NCI-H1105 treated with DMSO at 0.1 percent for 48 hours (cell line): ENCODE measurements at places on chromosomes 7 and 10.

GRCh38 chr10:111004016-111004415 lies 72.8 kb upstream of the ADRA2A start:
- DNase-seq: no peak

DNA sequence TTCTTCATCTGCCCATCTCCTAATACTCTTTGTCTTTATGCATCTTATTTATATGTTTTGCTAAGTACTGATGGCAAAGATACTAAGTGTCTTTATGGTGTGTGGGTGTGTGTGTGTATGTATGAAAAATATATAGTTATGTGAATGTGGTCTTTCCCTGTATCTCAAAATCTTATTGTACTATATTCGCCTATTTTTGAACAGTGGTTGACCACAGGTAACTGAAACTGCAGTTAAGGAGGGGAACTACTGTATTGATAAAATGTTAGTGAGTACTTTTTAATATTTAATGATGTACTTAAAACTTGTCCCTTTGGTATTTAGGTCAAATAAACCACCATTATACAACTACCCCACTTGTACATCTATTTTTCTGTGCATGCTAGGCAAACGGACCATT lies 85.9 kb downstream of the ADD3 start:
- DNase-seq: no peak

- DNase-seq: no peak
Measured at GRCh38 chr10:43204943-43205671, 61.8 kb downstream of the RASGEF1A start.

DNA sequence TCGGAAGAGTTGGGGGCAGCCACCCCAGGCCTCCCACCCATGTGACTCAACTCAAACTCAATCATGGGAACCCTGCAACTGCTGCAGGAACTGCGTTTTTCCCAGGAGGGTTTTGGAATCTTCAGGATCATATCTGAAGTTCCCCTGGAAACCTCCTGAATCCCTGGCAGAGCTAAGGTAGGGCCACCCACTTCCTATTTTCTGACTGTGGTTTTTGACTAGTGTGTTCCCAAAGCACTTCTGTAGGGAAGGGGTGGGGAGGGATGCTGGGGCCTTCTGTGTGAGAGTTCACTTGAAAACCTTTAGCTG lies 127.6 kb upstream of the UNC5B start:
- DNase-seq: no peak

- peak; percentile 7 for DNase-seq
Measured at GRCh38 chr10:12350167-12350872, 973 bp downstream of the CAMK1D start.

GRCh38 chr7:146255609-146256008 lies 139.0 kb downstream of the CNTNAP2 start:
- DNase-seq: no peak

DNA sequence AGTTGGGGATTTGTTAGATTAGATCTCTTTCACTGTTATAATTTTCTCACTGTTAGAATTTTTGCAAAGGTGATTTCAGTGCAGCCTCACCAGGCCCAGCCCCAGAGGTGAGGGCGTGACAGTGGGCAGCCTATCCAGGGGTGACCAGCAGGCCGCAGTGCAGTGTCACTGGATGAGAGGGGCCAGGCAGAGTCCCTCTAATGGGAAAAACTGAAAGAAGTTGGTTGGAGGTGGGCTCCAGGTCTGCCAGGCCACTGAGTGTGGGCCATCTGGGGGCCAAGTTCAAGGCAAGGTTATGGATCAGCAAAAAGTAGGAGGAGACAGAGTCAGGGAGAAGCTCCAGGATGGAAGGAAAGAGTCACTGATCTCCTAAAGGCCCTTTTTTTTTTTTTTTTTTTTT lies 90.5 kb upstream of the SDK1 start:
- DNase-seq: no peak

GRCh38 chr7:70655694-70656093 lies 476.2 kb upstream of the GALNT17 start:
- no peak for DNase-seq

DNA sequence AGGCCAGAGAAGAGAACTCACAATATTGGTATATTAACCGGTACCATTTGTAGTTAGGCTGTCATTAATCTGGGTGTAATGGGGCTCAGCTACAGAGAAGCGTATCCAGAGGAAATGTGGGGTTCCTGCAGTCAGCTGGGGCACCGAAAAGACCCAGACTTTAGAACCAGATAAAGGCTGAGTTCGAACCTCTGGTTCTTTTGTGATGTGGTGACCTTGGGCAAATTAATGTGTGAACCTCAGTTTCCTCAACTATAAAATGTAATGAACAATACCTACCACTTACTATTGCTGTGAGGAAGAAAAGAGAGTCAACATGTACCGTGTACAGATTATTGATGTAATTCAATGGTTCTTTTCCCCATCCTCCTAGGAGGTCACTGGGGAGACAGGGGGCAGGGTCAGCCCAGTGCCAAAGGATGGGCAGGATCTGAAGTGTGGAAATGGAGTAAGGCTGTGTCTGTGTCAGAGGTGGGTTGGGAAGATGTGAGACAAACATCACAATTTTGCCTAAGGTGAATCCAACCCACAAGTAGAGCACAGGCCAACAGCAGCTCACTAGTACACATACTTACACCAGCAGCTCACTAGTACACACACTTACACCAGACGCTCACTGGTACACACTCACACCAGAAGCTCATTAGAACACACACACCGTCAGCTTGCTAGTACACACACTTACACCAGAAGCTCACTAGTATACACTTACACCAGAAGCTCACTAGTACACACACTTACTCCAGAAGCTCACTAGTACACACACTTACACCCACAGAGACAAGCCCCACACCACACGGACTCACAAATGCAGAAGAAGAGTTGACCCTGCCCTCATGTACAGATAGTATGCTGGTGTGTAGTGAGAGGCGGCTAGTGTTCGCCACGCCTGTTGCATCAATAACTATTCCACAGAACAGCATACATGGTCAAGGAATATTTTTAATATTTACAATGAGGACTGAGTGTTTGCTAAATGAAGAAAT lies 28.0 kb downstream of the PRSS2 start:
- DNase-seq: no peak

- no peak for DNase-seq
Measured at GRCh38 chr10:31930023-31930751, 1.6 kb upstream of the ARHGAP12 start.

GRCh38 chr10:103479135-103479534 lies at the start of gene CALHM3:
Gene CALHM3 (minus strand): TSS chr10:103479240. CDS start chr10:103479032, 208 bp downstream.
- DNase-seq: no peak

GRCh38 chr7:141956084-141956483 lies 9.3 kb upstream of the CLEC5A start:
- DNase-seq: no peak

DNA sequence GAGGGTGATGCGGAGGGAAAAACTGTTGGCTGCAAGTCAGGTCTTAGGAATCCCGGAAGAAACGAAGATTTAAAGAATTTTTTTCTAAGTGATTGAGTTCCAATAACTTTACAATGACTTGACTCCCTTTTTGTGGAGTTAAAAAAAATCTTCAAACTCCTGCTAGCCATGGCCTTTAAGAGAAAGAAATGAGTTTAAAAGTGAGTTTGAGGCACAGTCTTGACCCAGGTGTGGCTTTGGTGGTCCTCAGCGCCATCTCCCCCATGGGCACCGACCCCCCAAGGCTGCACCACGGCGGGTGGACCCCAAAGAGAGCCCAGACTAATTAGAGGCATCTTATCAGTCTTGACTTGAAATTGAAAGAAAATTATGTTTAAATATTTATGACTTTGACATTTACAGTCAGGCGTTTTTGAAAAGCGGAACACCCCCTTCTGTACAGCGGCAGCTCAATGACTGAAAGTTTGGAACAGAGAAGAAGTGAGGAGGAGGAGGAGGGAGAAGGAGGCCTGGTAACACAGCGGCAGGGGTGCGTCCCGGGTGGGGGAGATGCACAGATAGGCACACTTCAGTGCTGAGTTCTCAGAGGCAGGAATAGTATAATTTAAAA lies 349.6 kb downstream of the DNAJB6 start:
- DNase-seq: no peak

DNA sequence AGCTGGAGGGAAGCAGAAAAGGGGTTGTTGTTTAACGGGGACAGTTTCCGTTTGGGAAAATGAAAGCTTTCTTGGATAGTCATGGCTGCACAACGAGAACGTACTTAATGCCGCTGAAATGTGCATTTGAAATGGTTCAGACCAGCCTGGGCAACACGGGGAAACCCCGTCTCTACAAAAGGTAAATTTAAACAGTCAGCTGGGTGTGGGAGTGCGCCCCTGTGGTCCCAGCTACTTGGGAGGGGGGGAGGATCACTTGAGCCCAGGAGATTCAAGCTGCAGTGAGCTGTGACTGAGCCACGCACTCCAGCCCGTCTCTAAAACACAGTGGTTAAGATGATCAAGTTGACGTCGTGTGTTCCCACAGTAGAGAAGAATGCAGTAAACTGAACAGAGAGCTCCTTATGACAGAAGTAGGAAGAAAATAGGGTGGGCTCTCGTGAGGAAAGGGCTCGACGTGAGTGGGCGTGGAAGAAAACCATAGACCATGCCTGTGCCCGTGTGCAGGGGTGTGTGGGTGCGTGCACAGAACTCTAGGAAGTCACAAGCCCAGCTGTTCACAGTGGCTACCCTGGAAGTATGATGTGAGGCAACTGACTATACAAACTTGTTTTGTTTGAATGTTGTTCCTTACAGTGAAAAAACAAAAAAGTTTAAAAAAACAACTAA lies 4.1 kb upstream of the FUOM start:
- no peak for DNase-seq

- DNase-seq: peak; percentile 88
Measured at GRCh38 chr7:8217200-8218068, 44.5 kb downstream of the ICA1 start.
